CD4-positive, alpha-beta T cell treated with Interferon alpha-2 for 1 hour (primary cell): ENCODE measurements at places on chromosomes 7 and 10.

DNA sequence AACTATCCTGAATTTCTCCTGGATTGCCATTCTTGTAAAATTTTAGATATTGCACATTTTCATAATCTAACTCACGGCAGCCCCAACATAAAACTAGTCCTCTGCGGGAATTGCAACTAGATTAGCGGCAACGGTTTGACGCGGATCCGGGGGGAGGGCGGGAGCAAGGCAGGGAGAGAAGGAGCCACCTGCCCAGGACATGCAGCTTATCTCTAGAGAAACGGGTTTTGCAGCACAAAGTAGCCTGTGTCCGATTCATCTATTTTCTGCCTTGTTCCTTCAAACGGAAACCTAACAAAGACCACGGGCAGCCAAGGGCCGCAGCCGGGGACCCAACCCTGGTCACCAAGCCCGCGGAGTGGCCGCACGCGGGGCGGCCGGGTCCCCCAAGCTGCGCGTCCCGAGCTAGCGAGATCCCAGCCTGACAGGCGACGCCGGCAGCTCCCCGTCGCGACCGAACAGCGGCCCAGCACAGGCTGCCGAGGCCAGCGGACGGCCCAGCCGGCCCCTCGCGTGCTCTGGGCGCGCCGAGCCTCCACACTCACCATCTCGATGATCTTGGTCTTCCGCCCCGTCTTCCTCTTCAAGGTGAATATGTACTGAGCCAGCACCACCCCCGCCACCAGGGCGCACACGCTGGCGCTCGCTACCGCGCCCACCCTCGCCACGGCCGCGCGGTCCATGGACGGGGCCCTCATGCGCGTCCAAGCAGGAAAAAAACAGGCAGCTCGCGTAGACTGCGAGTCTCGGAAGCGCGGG lies at the start of gene NT5C3A:
TSS of gene NT5C3A (minus strand) at position 754 of the 759 bp plus-strand sequence. CDS start at position 683, 71 bp downstream.
- DNase-seq, result peak; percentile 31

DNA sequence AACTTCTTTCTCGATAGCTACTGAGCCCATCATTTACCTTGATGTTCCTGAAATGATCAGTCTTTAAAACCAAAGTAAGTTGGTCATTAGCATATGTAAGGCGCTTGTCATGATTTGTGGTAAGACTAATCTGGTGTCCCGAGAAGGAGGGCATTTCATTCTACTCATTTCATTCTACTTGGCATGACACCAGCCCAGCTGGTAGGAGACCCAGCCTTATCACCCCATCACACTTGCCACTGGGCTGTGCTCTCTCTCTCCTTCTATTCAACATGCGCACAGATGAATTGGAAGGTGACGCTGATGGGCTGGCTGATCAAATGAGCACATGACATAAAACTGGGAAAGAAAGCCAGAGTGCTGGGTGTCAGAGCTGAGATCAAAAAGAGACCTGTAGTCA lies 65.7 kb downstream of the CRTAC1 start:
- no peak for DNase-seq

- no peak for DNase-seq
These were observed 2.5 kb downstream of the SLC25A13 start for GRCh38 chr7:96319439-96319838.

DNA sequence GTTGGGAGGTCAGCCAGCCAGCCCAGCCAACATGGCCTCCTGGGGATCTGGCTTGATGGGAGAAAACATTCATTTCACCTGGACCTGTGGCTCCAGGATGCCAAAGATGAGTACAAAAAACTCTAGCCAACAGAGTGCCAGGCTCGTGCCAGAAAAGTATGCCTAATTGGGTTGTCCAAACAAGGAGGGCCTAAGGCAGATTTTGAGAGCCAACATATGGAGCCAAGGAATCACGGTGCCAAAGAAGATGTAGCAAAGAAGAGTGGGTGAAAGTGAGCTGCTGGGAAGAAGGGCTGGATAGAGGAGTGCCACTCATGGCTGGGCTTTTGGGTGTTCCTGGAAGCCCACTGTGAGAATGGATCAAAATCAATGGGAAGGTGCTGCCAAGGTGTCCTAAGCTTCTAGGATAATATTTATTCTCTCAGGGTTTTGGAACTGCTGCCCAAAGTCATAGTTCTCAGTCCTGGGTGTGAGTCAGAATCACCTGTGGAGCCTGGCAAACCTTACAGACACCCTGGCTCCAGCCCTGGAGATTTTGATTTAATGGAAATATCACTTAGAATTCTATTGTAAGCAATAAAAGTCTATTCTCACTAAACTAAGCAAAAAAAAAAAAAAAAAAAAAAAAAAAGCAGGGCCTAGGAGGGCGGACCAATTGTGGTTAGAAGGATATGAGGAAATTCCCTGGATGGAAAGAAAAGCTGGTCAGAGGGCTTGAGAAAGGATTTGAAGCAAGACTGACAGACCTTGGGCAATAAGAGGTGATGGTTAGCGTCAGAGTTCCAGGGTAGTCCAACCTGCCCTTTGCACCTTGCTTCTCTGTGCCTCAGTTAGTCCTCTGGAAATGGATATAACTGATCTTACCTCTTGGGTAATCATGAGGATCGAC lies 182.2 kb upstream of the PRR15 start:
- no peak for DNase-seq

DNA sequence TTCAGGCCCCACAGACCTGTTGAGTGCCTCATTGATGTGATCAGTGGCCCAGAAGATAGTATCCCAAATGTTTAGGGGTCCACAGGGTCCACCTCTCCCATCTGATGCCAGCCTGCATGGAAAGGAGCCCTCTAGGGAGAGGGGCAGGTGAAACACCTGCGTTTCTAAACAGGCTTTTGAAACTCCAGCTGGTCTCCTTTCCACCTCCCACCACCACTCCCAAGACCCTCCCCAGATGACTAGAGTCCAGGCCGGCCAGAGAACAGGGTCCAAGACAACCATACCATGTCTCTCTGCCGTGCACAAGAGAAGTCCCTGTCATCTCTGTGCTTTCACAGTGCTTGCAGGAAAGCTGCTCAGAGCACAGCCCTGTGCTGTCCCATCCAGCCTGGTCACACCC lies 105.0 kb upstream of the NANOS1 start:
- DNase-seq, result no peak

DNA sequence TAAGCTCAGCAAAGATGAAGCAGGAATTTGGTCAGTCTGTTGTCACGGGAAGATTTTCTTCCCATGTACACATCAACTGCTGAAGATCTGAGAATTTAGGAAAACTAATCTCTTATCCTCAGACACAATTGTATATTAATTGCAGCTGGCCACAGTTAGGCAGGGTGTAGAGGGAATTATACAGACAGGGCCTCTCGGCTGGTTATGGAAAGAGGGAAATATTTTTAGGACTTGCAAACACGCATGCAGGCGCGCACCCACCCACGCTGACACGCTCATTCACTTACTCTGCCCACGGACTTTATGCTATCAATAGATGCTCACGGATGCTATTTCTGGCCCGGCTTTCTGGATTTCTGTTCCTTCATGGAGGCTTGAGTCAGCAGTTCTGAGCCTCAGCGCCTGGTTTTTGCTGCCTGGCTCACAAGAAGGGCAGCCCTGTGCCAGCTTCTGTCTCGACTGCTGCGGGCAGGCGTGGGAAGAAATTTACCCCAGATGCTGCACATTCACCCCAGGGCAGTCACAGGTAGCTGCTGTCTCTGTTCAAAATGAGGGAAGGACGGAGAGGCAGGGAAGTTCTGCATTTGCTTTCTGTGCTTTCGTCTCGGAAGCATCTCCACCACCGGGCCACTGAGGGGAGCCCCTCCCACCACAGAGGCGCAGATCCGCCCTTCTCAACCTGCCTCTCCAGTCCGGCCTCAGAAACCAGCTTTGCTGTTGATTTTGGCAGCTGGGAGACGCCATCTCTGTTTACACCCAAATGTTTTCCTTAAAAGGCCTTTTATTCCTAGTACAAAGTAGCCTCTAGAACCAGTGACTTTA lies 116.3 kb upstream of the BTBD16 start:
- DNase-seq, result no peak

GRCh38 chr7:40418448-40418847 lies 283.6 kb downstream of the SUGCT start:
- DNase-seq, result no peak

DNA sequence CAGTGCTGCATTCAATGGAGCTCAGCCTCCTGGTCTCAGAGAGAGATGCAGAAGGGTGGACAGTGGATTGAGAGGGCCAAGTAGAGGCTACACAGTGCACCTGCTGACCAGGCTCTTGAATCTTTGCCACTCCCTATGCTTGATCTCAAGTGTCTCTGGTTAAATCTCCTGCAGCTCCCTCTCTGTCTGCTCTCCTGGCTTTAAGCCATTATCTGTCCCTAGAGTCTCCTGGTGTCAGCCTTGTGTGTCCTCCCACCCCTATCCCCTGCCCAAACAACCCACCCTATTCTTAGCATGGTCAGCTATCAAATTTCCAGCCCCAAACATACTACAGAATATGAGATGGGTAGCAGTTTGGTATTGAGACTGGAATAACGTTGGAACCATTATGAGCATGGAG lies 479.3 kb upstream of the CELF2 start:
- DNase-seq, result no peak

DNA sequence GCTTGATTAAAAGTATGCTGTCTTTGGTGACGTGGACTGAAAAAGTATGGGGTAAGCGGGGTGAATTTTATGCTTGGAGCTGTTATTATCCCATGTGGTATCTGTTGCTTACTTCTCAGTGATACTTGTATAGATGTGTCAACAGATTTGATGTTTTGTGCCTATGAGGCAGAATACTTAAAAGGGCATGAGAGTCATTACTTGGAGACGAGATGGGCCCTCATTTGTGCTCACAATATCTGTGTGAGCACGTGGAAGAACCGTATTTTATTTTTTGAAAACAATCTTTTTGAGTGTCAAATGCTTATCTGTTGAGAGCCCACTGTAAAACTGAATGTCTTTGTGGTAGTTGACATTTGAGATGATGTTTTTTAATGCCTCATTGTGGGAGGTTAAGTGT lies 281.9 kb downstream of the EXOC4 start:
- DNase-seq, result no peak

DNA sequence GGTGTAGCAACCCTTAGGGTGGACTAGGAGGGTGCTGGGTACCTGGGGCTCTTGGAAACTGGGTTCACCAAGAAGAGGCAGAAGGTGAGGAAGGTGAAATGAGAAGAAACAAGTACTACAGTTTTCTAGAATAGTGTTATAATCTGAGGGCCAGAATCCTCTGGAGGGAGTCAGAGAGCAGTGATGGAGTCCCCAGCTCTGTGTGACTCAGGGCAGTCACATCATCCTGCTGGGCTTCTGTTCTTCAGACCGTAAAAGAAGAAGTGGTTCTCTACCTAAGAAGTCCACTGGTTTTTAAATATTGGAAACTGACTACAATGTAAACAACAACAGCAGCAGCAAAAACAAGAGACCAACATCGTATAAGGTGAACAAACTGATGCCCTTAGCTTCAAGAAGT lies 197.3 kb downstream of the PRPF18 start:
- DNase-seq, result peak; percentile 70

- no peak for DNase-seq
These were observed 34.0 kb upstream of the CCDC7 start for GRCh38 chr10:32411797-32412498.

DNA sequence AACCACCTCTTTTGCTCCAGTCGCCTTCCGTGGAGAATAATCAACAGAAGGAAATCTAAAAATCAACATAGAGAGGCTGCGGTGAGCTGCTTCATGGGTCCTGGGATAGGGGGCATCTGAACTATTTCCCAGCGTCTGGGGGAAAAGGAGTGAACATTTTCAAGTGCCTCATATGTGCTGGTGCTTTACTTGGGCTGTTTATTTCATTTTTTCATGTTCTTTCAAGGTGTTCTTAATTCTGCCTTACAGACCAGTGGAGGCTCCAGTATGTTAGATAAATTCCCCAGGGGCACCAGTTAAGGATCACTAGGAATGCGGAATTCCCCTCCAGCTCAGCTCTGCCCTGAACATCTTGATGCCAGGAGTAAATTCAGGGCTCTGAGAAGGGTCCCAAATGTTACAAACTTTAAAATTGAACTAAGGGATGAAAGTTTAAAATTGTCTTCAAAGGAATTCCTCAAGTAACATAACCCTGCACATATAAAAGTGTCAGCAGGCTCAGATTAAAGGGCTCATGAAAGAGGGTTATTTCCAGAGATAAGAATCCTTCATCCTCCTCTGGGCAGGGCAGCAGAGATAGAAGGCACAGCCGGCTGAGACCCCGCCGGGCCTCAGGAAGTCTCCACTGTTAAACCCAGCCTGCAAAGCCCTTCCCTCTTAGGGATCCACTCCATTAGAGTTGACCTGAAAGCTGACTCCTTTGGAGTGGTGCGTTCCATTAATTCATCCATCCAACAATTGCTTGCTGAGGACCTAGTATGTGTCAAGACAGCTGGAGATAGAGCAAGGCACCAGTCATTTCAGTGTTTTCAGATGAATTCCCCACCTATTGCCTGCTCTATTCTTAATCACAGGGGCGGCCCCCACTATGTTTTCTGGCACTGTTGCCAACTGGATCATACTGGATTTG lies 345.8 kb downstream of the KCNMA1 start:
- DNase-seq, result no peak

DNA sequence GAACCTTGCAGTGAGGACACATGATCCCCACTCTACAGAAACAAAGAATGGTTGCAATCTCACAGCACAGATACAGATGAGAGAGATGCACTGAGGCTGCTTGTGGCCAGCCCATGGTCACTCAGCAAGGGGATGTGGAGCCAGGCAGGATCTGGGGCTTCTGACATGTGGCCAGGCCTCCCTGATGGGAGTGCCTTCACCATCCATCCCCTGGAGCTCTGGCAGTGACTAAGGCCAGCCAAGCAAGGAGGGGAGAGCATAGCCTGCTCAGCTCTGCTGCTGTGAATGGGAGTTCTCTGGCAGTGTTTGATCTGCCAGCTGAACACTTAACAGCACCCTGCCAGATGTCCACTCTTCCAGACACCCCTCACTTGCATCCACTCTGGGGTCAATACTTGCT lies 19.8 kb downstream of the C10orf71 start:
- DNase-seq, result no peak

- no peak for DNase-seq
These were observed 111.5 kb upstream of the SVIL start for GRCh38 chr10:29746080-29746797.

DNA sequence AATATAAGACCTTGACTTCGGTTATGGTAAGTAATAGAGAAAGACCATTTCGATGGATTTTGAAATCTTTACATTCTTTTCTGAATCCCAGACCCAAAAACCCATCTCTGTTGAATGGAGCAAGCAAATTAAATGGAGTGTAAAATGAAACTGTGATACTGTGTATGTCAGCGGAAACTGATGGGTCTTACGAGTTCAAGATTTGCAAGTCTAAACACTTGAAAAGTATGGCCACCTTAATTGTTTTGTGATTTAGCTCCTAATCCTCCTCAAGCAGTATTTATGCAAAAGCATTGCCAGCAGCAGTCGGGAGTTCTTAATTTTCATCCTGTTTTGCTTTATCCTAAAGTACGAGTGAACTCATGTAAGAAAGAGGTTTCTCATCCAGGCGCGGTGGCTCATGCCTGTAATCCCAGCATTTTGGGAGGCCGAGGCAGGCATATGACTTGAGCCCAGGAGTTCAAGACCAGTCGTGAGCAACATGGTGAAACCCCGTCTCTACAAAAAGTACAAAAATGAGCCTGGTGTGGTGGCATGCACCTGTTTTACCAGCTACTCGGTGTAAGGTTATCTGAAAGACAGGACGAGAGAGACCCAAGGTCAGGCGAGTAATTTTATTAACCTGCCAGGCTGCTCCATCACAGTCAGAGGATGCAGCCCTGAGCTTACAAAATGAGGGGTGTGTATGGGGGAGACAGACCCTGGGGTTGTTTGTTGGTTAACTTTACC lies 5.8 kb upstream of the DHTKD1 start:
- DNase-seq, result no peak

- DNase-seq, result no peak
These were observed 15.8 kb upstream of the ACTA2 start for GRCh38 chr10:88968391-88968790.
